Left lung (tissue), 14 donors: ENCODE measurements at places on chromosomes 4 and X. TPM values are rescaled to one million over a fixed set of nuclear protein-coding genes. Genes with fewer than 3 reads are reported as not detected.

GRCh38 chr4:7653510-7654369 lies 219.0 kb upstream of the PSAPL1 start:
- DNase-seq, result no peak

- DNase-seq, result no peak
These were observed 1697.0 kb downstream of the PCDH7 start for GRCh38 chr4:32417113-32417704.

- DNase-seq, result no peak
These were observed 5.3 kb upstream of the FGA start for GRCh38 chr4:154595807-154596206.

- DNase-seq, result no peak
These were observed 1443.0 kb downstream of the PCDH7 start for GRCh38 chr4:32163125-32163524.

Gene MAMLD1
- 14.8 TPM for polyA plus RNA-seq

Gene RHOXF2
- polyA plus RNA-seq, result not detected
